ENCODE measurements at places on chromosomes 4 and X.

DNA sequence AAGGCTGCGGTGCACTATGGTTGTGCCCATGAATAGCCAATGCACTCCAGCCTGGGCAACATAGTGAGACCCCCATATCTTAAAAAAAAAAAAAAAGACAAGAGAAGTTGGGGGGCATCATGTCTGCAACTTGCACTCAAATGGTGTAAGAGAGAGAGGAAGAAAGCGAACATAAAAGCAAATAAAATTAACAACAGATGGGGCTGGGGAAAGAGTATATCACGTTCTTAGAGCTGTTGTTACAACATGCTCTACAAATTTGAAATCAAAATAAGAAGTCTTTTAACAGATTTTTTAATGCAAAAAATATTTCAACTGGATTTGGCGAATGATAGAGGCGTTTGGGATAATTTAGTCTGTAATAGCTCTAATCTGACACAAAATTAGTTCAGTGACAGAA, 144.9 kb downstream of the FNIP2 start:
- DNase-seq, result no peak

GRCh38 chrX:39156051-39156450, 354.8 kb downstream of the MID1IP1 start:
- no peak for DNase-seq

- no peak for DNase-seq
Measured at GRCh38 chr4:18675586-18676525, 654.3 kb upstream of the LCORL start.

DNA sequence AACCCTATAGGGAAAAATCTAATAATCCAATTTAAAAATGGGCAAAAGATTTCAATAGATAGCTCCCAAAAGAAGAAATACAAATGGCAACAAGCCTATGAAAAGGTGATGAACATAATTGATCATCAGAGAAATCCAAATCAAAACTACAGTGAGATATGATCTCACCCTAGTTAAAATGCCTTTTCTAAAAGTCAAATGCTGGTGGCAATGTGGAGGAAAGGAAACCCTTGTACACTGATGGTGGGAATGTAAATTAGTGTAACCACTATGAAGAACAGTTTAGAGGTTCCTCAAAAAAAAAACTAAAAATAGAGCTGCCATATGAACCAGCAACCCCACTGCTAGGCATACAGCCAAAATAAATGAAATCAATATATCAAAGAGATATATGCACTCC, 44.5 kb downstream of the STPG2 start:
- no peak for DNase-seq

DNA sequence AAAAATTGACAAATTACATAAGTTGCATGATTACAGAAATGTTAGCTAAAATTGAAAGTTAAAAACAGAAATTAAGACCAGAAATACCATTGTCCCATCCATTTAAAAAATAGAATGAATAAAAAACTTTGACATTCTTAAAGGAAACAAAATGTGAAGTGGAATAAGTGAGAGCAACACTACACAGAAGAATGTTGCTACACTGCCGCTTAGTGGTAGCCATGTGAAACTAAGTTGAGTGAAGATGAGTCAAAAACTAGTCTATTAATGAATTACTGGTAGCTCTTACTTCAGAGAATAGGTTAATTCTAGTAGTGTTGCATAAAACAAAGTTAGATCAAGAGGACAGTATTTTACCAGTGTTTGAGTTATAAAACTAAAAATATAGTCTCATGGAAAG, 571.0 kb upstream of the KLHL4 start:
- no peak for DNase-seq

DNA sequence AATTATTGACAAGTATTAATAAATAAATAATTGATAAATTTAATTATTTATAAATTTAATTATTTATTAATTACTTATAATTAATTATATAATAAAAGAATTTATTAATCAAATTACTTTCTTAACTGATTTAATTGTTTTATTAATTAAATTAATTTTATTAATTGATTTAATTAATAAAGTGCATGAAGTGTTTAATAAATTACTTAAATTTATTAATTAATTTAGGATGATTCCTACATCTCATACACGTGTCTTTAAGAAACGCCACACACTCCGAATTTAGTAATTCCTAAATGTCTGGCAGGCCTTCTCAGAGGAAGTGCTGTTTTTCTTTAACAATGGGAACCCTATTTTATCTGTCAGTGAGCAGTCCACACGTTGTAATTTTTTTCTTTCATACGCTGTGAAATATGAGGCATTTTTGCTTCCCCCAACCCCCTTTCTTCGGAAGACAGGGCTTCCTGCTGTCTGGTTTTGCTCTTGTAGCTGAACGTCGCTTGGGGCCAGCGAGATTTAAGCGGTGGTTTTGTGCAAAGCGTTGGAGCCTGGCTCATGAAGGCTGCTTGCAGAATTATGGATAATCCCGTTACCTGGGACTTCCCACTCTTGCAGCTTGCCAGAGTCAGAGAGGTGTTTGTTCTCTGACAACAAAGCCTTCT, 46.8 kb downstream of the CRLF2 start:
- DNase-seq, result no peak

DNA sequence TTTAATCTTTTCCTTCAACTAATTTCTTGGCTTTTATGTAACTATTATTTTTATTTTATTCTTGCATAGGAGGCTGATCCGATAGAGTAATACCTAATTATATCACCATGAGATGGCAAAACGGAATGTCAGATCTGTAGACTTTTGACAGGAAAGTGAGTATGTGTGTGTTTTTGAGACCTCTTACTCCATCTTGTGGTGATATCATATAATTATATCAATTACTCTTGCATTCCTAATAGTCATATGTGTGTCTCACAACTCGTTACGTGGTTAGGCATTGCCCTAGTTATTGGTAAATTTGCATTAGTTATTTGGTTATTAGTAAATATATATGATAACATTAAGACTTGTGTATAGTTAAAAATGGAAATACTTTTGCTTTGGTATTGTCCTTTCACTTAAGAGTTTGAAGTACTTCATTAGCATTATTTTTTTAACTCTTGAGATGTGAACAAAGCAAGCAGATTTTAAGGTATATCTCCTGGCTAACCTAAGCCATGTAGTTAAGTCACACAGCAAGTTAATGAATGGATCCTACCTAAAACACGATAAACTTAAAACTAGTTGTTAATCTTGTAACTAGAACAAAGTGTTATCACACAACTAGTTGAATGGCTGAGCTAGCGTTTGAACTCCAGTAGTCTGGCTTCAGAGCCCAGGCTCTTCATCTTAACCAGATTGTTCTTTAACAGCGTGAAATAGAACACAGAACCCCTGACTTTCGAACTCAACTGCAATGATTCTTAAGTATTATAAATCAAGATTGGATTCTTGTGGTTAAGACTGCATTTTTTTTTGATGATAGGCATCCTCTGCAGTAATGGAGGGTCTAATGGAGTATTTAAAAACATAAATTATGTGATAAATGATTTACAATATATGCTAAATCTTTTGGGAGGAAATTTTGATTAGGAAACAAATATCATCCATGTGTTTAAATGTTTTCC, 67.1 kb downstream of the PGRMC2 start:
- no peak for DNase-seq

GRCh38 chr4:170687751-170688150, 598.0 kb upstream of the AADAT start:
- no peak for DNase-seq

DNA sequence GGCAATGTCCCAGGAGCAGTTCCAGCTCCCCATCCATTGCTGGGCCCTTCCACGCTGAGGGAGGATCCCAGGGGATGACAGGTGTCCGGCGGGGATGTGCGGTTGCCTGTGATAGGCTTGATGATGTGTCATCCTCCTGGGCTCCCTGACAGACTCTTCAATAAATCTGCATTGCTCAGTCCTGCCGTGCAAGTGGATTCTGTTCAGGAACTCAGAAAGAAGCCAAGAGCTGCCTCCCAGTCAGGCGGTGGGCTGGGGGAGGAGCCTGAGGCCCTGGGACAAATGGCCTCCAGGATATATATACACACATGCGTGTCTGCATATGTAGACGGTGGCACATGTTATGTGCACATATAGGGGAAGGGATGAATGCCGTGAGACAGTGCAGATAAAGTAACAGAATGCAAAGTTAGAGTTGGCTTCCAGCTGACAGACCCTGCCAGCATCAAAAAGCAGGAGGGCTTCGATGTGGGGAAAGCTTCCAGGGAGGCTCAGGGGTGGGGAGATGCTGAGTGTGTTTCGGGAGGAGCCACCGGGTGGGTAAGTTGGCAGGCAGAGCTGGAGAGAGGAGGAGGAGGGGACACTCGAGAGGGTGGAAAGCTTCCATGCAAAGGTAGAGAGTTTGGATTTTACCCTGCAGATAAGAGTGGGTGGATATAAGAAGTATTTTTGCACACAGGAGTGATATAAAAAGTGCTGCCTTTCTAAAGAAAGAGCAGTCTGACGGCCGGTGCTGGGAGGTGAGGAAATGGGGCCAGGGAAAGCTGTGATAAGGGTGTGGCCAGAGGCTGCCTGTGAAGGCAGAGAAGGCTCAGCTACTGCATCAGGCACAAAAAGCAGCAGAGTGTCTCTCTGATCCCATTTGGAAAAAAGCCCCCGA, 28.5 kb upstream of the CRMP1 start:
- no peak for DNase-seq

GRCh38 chr4:107552306-107552705, 167.7 kb downstream of the PAPSS1 start:
- DNase-seq, result no peak

DNA sequence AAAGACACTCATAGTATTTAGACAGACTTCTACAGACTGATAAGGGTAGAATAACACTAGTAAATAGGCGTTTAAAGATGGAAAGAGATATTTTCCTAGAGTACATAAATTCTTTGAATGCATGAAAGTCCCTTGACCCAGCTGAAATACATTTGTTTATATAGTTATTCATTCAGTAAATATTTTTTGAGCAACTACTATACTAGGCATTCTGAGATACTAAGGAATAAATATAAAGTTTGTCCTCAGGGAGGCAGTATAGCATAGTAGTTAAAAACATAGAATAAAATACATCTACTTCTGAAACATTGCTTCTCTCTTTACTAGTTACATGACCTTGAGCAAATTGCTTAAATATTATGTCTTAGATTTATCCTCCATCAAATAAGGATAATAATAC, 27.4 kb downstream of the HMGN5 start:
- DNase-seq, result no peak

GRCh38 chr4:105059337-105059736, 87.3 kb upstream of the TET2 start:
- DNase-seq, result no peak

DNA sequence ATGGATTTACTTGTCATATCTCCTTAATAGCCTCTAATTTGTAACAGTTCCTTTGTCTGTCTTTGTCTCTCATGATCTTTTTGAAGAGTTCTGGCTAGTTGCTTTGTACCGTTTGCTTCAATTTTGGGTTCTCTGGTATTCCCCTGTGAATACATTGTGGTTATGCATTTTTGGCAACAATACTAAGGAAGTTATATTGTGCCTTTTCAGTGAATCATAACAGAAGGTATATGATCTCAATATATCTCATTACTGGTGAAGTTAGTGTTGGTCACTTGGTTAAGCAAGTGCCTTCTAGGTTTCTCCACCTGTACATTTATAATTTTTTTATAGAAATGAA, 48.6 kb downstream of the DCLK2 start:
- DNase-seq, result no peak

DNA sequence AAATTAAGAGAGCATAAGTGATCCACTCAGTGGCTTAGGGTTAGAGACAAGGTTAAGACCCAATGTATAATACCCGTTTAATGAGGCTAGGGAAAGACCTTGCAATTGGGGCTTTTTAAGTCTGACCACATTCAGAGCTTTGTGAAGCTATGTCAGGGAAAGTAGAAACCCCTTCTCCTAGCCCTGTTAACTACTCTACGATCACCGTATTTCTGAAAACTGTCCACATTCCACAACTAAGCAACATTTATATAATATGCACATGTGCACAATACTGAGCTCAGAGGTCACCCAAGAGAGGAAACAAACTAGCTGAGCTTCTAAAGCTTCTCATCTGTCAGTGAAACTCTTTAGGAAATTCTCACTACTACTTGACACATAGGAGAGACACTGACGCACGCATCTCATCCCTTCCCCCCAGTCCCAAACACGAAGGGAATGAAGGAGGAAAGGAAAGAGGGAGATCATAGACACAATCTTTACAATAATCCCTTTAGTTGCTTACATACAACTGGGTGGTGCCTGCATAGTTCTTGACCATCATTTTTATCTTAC, 56.2 kb downstream of the METTL14 start:
- no peak for DNase-seq

DNA sequence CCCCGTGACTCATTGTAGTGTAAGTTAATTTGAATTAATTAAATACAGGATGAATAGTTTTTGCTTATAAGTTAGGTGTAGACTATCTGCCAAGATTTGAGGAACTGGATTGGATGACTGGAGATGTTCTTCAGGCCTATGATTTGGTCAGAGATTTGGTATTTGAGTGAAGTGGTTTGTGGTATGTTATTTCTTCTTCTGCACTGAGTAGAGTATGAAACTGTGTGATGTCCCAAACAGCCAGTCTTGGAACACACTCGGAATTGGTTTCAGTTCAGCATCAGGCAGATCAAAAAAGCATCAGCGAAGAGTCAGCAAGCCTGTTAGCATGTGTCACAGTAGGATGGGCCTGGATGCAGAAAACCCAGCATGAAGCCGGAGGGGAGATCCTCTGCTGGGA, 294.1 kb downstream of the ARHGAP10 start:
- no peak for DNase-seq

DNA sequence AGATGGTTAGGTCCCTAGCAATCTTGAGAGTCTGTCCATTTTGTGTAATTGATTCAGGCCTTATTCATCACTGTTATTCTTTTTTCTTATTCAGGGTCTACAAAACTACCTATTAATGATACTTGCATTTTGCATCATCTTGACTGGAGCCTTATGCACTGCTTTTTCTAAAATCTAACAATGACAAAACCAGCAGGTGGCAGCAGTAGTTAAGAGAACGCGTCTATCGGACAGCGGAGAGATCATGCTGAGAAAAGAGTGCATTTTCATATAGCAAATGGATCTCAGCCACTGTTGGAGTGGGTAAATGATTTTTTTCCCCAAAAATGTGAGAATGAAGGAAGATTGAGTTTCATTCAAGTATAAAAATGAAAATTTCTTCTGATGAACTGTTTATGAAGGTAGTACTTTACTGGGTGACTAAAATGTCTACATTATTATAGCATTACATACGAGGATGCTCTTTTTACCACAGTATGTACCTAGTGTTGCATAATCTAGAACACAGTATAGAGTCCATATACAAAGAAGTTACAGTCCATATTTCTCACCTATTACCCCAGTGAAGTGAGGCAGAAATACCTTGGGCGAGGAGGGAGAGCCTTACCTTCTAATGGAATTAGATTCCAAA, 43.2 kb downstream of the TMEM144 start:
- no peak for DNase-seq

- no peak for DNase-seq
Measured at GRCh38 chr4:52157641-52158316, 106.7 kb downstream of the SPATA18 start.

DNA sequence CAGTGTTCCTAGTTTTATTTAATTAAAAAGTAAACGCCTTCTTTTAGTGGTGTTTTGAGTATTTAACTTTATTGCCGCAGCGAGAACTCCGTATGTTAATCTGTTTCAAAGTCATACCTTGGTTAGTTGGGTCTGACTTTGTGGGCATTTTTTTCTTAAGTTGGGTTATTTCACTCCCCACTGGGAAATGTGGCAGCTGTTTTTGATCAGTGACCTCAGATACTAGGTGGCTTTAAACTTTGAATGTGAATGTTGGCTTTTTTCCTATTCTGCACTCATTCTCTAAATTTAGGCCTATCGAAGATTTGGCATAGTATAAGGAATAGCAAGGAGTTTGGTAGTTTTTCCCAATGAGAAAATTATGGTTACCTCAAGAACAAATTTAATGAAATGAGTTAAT, 85.9 kb downstream of the FIP1L1 start:
- DNase-seq, result no peak

Measured in omental fat pad (tissue), 4 donors.